GM23248 (cell line): ENCODE measurements at places on chromosomes 2 and 18.

GRCh38 chr18:55136864-55137263 lies 177.6 kb upstream of the CCDC68 start:
- peak; percentile 3 for DNase-seq

GRCh38 chr2:79138385-79138784 lies 18.1 kb downstream of the REG1A start:
- DNase-seq: no peak

- no peak for DNase-seq
These were observed 30.0 kb upstream of the SLC3A1 start for GRCh38 chr2:44245083-44245861.

- no peak for DNase-seq
These were observed 323.4 kb upstream of the PKDCC start for GRCh38 chr2:41724465-41724864.

GRCh38 chr2:10415048-10415447 lies 33.1 kb downstream of the ODC1 start:
- DNase-seq: no peak

DNA sequence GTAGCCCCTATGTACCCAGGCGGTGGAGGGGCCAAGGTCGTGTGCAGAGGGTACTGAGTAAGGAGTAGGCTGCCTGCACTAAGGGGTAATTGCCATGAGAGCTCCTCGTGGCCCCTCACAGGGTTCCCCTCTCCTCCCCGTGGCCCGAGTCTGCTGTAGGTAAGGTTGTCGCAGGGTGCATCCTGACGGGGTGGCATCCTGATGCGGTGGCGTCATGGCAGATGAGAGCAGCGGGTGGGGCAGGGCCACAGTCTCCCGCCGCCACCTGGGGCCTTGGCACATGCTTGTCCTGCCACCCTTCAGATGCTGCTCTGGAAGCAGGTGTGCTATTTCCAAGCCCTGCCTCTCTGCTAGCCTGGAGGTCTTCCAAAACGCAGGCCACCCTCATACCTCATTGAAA lies 89.7 kb downstream of the EIPR1 start:
- no peak for DNase-seq

- DNase-seq: no peak
These were observed 57.1 kb upstream of the PAX3 start for GRCh38 chr2:222355860-222356259.

- peak; percentile 81 for DNase-seq
These were observed 96.5 kb upstream of the SERTAD2 start for GRCh38 chr2:64750001-64750816.

- no peak for DNase-seq
These were observed 484.1 kb downstream of the DCC start for GRCh38 chr18:52824126-52824525.

DNA sequence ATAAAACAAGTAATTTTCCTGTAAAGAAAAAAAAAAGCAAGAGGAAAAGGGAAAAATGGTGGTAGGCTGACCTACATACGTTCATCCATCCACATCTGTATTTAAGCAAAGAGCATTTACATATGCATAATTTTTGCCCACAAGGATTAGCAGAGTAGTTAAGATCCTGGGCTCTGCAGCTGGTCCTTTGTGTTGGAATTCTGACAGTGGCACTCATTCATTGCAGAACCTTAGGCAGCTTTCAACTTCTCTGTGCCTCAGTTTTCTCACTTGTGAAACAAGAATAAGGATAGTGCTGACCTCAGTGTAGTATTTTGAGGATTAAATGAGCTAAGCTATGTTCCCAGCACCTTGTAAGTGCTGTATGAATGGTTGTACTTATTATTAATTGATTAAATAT lies 211.3 kb downstream of the ARL4C start:
- DNase-seq: no peak

DNA sequence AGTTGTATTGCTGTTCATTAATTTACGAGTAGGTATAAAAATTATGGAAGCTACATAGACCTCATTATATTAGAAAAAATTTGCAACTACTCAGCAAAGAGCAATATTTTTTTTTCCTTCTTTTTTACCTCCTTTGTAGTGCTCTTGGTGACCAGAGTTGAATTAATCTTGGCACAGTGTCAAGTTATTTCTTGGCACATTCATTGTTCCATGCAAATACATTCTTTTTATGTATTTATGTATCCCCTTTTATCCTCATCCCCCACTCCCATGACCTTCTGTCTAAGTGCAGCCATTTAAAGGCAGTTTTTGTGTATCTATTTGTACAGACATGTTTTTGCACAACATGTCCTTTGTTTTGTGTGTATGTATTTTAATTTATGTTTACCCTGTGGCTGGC lies 224.5 kb downstream of the CCDC102B start:
- DNase-seq: no peak

GRCh38 chr2:96157649-96158553 lies 12.7 kb upstream of the DUSP2 start:
- DNase-seq: peak; percentile 63

- DNase-seq: no peak
These were observed 289.8 kb downstream of the ALPK2 start for GRCh38 chr18:58338961-58339592.

- no peak for DNase-seq
These were observed 16.9 kb downstream of the CROCC2 start for GRCh38 chr2:240922982-240923537.

DNA sequence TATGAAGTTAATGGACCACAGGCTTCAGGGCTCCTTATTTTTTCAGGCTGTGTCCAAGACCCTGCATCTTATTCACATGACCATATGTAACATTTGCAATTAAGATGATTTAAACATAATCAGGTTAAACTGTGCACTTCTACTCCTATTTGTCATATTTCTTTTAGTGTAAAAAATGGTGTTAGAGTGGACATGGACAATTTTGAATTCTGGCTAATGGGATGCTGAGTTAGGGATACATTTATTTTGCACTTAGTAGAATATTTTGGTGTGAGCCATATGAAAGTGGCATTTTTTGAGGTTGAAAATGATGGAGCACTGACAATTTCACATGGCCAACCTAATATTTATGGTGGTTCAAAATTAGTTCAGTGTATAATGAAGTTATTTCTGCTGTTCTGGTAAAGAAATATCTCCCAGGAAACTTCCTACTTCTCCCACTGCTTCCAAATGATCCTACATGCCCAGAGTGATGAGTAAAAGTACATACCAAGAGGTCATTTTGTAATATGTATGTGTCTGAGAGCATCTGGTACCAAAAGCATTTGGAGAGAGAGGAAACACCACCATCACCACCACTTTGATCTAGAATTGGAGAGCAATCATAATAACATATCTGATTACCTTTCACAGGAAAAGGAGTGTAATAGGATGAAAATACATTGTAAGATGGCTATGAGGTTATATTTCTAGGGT lies 36.0 kb downstream of the GULP1 start:
- no peak for DNase-seq

GRCh38 chr2:43171789-43172188 lies 54.6 kb downstream of the ZFP36L2 start:
- DNase-seq: peak; percentile 31

- no peak for DNase-seq
These were observed 218.3 kb downstream of the PTGR3 start for GRCh38 chr18:74990563-74991081.

GRCh38 chr2:152387041-152387440 lies 52.1 kb downstream of the FMNL2 start:
- no peak for DNase-seq

GRCh38 chr18:50473881-50474280 lies 86.0 kb upstream of the MAPK4 start:
- no peak for DNase-seq

DNA sequence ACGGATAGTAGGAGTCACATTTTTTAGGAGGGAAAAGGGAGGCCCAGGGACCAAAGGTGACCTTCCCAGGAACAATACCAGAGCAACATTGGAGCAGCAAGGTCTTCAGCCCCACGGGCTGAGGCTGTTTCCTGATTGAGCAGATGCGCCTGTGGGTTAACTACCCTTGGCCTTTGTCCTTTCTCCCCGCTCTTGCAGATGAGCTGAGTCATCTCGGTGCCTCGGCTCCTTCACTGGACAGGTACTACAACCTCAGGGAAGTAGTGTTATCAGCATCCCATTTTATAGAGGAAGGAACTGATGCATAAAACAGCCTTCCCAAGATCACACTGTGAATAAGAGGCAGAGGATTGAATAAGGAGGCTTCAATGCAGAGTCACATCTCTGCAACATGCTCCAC lies 43.5 kb downstream of the DHRS9 start:
- DNase-seq: no peak

GRCh38 chr18:7521226-7521856 lies 45.8 kb upstream of the PTPRM start:
- no peak for DNase-seq

- DNase-seq: peak; percentile 86
These were observed 59.0 kb downstream of the GLI2 start for GRCh38 chr2:120794716-120795115.

DNA sequence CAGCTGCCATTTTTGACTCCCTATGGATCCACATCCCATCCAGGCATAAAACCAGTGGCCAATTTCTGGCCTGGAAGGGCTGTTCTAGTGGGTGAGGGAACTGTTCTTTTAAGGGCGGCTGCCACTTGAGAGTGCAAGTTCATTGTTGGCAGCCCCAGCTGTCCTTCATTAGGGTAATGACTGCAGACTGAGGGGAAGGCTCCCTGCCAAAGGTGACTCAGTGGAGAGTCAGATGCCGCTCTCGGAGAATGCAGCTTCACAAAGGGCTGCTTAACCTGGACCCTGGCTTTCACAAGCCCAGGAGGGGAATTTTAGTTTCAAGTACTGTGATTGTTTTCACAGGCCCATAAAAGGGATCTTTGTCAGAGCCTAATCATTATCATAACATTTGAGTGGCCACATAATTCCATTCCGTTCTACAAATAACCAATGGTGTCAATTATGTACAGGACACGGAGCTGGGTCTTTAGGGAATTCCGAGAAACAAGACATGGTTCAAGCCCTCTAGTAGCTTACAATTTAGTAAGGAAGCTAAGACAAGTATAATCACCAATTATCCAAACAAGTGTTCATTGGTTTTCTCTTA lies 235.7 kb downstream of the CDCA7 start:
- peak; percentile 96 for DNase-seq

- DNase-seq: peak; percentile 2
These were observed 670.7 kb downstream of the ERBB4 start for GRCh38 chr2:211867845-211868451.

DNA sequence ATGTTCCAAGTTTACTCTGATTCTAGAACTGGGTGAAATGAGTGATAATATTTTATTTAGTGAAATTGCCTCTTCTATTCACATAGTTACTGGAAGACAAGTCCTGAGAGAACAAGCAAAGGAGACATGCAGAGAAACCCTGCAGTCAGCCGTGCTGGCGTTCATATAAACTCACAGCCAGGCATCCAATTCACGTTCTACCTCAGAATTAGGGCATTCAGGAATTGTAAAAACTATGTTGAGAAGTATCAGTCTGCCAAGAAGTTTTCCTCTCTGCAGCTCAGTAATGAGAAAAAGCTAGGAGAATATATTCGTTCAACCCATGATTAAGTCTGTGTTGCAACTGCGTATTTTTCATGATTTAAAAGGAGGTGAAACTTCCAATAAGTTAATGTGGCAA lies 156.2 kb upstream of the DSEL start:
- peak; percentile 62 for DNase-seq

- no peak for DNase-seq
These were observed 462.5 kb upstream of the HS6ST1 start for GRCh38 chr2:128781166-128781565.

- DNase-seq: no peak
These were observed 49.2 kb downstream of the CELF4 start for GRCh38 chr18:37516361-37516853.

- DNase-seq: no peak
These were observed 22.0 kb downstream of the STARD6 start for GRCh38 chr18:54335638-54336173.

DNA sequence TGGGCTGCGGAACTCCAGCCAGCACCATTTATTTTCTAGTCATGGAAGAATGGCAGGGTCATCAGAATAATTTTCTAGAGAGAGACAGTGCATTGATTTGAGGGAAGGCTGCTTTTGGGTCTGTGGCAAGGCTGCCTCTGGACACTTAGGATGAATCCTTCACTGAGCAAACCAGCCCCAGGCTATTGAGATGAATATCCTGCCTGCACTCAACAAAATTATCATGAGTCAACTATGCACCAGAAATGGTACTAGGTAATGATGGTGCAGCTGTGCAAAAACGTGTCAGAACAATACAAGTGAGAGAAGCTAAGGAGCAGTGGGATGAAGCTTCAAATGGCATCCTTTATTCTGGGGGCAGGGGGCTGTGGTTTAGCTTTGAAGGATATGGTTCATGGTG lies 115.8 kb downstream of the SPHKAP start:
- peak; percentile 42 for DNase-seq

- DNase-seq: peak; percentile 15
These were observed 198.5 kb downstream of the FHOD3 start for GRCh38 chr18:36496022-36496421.

DNA sequence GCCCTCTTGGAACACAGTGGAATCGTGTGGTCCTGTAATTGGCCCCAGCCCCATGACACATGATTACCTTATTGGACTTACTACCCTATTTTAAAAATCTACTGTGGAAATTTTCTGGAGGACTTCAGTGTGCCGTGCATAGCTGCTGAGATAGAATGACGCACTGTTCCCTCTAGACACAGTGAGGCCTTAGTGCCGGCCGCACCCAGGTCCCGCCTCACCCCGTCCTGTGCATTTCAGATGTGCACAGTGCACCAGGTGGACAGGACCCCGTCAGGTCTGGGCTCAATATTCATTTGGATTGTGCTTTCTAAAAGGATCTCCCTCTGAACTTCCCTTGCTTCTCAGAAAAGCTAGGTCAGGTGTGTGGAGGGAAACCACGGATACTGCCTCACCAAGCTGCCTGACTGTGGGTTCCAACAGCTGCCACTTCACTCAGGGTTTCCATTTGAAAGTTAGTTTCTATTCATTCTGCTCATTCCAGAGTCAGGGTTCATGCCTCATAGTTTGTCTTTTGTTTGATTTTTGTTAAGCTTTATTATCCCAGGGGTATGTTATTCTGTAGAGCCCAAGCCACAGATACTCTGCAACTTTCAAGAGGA lies 155.8 kb downstream of the PTGR3 start:
- DNase-seq: no peak

- no peak for DNase-seq
These were observed 26.1 kb upstream of the RAB27B start for GRCh38 chr18:54802178-54802577.

DNA sequence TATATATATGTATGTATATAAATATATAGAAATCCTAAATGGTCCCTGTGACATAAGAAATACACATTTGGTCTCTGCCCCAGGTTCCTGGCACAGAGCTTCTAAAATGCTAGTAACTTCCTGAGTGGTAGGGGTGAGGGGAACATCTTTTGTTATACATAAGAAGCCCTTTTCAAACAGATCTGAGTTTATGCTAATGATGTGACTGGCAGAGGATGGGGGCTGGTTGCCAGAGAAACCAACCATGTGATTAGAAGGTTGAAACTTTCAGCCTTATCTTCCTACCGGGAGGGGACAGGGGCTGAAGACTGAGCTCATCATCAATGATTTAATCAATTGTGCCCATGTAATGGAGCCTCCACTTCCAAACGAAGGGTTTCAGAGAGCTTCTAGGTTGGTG lies 16.3 kb downstream of the MFSD2B start:
- no peak for DNase-seq

- no peak for DNase-seq
These were observed 257.3 kb upstream of the RASGRP3 start for GRCh38 chr2:33219114-33219513.

GRCh38 chr2:165576409-165577154 lies 107.1 kb downstream of the CSRNP3 start:
- no peak for DNase-seq

- DNase-seq: peak; percentile 85
These were observed 78.3 kb upstream of the CRIM1 start for GRCh38 chr2:36277146-36277808.
